ENCODE measurements at places on chromosomes 12 and 14.
A peak's percentile ranks its signal among the peaks of the same experiment; 100 is the strongest.

GRCh38 chr14:93051600-93052546 lies 63.9 kb downstream of the ITPK1 start:
- no peak for DNase-seq

GRCh38 chr12:101243616-101244015 lies 33.6 kb upstream of the SLC5A8 start:
- no peak for DNase-seq

GRCh38 chr12:28631831-28632230 lies 441.6 kb downstream of the CCDC91 start:
- no peak for DNase-seq

DNA sequence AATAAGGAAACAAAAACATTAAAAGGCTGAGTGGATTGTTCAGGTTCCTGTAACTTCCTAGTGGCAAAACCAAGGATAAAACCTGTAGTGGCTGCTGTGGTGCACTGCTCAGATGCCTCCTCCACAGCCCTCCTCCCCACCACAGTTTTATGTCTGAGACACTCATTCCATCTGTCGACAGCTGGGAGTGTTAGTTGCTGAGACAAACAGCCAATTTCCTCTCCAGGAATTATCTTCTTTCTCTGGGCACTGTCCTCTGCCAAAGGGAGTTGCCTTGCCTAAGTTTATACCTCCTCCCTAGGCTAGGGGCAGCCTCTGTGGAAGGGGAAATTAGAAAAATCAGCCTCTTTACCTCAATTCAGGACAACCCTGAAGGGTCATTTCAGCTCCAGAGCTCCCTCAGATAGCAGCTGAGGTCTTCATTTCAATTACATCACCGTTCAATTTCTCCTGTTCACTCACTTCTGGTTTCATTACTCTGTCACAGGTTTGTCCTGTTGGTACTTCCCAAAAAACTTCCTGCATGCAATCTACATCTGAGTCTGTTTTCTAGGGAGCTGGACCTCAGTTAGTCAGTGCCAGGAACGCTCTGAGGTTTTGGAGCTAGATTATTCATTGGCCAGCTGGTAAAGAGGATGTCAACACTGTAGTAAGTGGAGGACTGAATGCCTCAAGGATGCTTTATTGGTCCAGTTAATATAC lies 74.9 kb upstream of the ATP2B1 start:
- no peak for DNase-seq

DNA sequence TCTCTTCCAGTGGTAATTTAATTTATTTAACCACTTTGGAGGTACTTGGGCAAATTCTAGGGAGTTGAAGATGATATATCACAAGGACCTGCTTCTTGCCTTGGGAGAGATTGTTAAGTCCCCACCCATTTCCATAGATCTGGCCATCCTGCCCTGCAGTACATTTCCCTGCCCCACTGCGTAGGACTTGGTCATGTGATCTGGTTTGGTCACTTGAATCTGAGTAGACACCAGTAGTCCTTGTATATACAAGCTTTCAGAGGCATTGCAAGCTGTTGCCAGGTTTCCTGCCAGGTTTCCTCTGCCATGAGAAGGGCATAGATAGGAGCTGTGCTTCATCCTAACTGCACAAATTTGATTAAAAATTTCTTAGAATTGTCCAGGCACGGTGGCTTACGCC lies 200.0 kb downstream of the ADAMTS20 start:
- no peak for DNase-seq

DNA sequence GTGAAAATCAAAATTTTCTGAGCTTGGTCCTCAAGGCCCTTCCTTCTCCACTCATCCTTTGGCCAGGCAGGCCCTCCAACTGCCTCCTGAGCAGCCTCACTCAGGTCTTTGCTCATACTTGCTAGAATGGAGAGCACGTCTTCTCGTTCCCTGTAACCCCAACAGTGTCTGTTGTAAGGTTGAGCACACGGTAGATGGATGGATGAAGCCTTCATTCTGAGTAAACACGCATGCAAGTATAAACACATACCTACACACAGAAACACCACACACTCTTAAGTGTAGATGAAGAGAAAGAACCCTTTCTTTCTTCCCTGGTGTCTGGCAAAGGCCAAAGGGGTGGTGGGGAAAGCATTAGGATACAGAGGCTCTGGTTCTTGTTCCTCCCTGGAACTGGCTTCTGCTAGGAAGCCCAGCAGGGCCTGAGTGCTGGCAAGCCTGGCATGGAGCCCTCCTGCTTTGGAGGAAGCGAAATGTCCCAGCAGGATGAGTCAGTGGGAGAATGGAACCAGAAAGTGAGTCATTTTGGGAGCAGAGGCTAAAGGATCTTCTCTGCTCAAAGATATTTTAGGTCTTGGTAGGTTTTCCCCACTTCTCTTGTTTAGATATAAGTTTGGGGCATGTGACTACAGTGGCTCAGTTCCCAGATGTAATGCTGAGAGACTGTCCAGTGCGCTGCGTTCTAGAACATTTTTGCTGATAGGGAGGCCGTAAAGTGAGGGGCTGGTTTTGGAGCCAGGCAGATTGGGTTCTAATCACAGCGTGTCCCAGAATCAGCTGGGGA lies 127.4 kb downstream of the CACNA1C start:
- no peak for DNase-seq

- DNase-seq: peak; percentile 32
Measured at GRCh38 chr14:35965400-35965799, 139.3 kb downstream of the BRMS1L start.

Data from NCI-H1092 treated with DMSO at 0.1 percent for 48 hours (cell line).